Central memory CD8-positive, alpha-beta T cell (primary cell): ENCODE measurements at places on chromosomes 4 and X.

DNA sequence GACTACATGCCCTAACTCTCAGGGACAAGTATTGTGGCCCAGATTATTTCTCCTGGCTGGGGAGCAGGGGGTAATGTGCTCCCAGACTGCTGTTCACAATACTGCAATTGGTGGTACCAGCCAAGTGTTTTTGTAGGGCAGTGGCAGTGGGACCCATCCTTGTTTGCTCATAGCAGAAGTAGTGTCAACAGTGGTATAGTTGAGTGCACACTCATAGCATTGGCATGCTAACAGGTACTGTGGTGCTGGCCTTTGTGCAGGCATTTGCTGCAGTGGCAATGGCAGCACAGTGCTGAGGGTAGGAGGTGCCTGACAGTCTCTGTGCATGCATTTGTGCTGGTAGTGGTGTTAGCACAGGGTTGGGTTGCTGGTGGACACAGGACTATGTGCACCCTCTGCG is 995.0 kb downstream of the SH3BGRL start:
- no peaks in the 10 kb centered on the region for H3K27me3 ChIP-seq
- no peak overlapping the region for H3K27ac ChIP-seq

GRCh38 chrX:106931831-106932491 is 11.8 kb downstream of the CLDN2 start:
- DNase-seq = no peak
- H3K36me3 ChIP-seq = no peaks in the 10 kb centered on the region
- no peak overlapping the region for H3K27ac ChIP-seq
- no peaks in the 10 kb centered on the region for H3K27me3 ChIP-seq

- no peaks in the 10 kb centered on the region for H3K27me3 ChIP-seq
- no peak for DNase-seq
- no peaks in the 10 kb centered on the region for H3K36me3 ChIP-seq
- H3K27ac ChIP-seq = no peak overlapping the region
Observed at GRCh38 chr4:59759082-59759825, 1440.9 kb upstream of the ADGRL3 start.

DNA sequence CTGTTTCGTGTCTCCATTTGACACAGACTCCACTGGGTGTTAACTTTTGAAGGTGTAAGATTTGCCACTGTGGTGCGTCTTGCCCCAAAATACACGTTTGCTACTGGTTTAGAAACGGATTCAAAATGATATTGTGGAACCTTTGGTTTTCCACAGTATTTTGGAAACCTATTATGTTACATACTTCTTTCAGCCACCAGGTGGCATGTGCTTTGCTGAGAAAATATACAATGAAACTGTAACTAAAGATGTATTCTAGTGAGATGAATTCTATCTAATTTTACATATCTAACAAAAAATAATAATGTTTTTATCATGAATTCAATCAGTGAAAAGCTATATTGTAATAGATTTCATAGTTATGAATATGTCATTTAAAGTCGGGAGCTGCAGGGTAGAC is 28.4 kb upstream of the SLITRK4 start:
- no peak overlapping the region for H3K27ac ChIP-seq
- no peaks in the 10 kb centered on the region for H3K4me1 ChIP-seq
- H3K36me3 ChIP-seq = no peaks in the 10 kb centered on the region
- DNase-seq = no peak
- no peak overlapping the region for H3K4me3 ChIP-seq
